ENCODE measurements at places on chromosomes 6 and 20. TPM values are rescaled to one million over a fixed set of nuclear protein-coding genes. Genes with fewer than 3 reads are reported as not detected.

The SNAP25 gene
- 0.69 TPM for total RNA-seq

The OR2H2 gene
- not detected for total RNA-seq

The TSBP1 gene
- total RNA-seq, result not detected

The ALDH8A1 gene
- total RNA-seq, result not detected

The OR12D2 gene
- total RNA-seq, result not detected

GRCh38 chr20:52518735-52519134 lies 327.2 kb upstream of the ZFP64 start:
- H3K4me1 ChIP-seq, result no peaks in the 10 kb centered on the region
- H3K27me3 ChIP-seq, result no peaks in the 10 kb centered on the region
- no peaks in the 10 kb centered on the region for H3K36me3 ChIP-seq
- H3K4me3 ChIP-seq, result no peak overlapping the region
- DNase-seq, result no peak

- H3K27ac ChIP-seq, result no peak overlapping the region
- H3K27me3 ChIP-seq, result no peaks in the 10 kb centered on the region
- H3K4me1 ChIP-seq, result no peaks in the 10 kb centered on the region
- H3K36me3 ChIP-seq, result no peaks in the 10 kb centered on the region
- DNase-seq, result no peak
These were observed 51.7 kb downstream of the FAM229B start for GRCh38 chr6:112139052-112139451.

DNA sequence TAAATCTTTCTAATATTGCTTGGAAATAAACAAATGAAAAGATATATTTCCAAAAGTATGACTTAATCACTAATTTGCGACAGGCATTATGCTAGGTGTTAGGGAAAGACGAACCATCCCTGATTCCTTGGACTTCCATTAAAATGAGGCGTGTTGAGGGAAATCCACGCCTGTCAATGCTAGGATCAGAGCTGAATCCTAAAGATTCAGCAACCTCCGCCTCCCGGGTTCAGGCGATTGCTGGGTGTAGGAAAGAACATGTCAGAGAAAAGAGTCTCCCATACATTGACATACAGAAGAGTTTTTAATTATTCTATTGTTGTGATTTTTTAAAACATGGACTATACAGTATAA lies 16.8 kb upstream of the PRSS16 start:
- no peaks in the 10 kb centered on the region for H3K27me3 ChIP-seq
- no peak for DNase-seq
- peaks cover 3% of the 10 kb centered on the region for H3K4me1 ChIP-seq
- H3K27ac ChIP-seq, result 0 out of 2 replicates have a peak overlapping the region, but pooled peaks have one; percentile 31

DNA sequence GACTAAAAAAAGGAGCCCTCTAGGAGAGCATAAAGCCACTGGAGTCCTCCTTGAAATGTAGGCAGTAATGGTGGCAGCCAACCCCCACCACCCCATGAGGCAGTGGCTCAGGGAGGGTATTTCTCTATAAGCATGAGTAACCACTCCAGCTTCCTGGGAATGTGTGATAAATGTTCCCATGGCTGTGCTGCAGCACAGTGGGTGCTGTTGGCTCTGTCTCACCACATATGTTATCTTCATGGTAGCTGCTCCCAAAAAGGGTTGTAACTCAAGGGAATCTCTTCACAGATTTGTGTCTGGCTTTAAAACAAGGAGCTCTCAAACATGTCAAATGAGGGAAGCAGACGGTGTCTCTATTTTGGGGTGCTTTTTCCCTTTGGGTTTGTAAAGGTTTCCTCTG lies 7.5 kb upstream of the PHACTR1 start:
- no peak overlapping the region for H3K27ac ChIP-seq
- H3K27me3 ChIP-seq, result no peaks in the 10 kb centered on the region
- H3K4me3 ChIP-seq, result no peak overlapping the region
- no peaks in the 10 kb centered on the region for H3K4me1 ChIP-seq

DNA sequence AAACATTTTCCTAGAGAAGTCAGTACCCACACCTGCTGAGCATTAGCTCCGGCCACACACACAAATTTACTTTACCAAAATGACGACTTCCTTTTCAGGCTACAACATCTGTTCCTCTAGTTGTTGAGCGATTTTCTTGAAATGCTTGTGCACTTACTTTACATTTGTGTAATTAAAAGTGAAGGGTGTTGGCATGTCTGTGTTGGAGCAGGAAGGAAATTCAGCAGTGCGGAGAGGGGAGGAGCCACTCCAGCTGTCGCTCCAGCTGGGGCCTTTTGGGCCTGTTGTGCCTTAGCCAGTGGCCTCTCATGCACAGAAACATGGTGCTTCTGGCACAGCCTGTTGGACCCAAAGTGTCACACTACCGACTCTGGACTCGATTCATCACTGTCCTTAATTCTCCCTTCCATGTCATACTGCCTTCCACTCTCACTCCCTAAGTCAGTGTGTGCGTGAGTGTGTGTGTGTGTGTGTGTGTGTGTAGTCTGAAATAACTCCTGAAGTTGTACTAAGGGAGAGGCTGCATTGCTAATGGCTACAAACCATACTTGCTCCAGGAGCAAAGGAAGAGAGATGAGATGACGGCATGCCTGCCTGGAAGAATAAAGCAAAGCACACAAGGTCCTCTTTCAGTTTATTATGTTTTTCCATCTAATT lies 191.8 kb upstream of the ARG1 start:
- H3K4me1 ChIP-seq, result no peaks in the 10 kb centered on the region
- H3K36me3 ChIP-seq, result no peaks in the 10 kb centered on the region
- no peak overlapping the region for H3K4me3 ChIP-seq
- DNase-seq, result no peak

GRCh38 chr20:6614836-6615235 lies 152.7 kb upstream of the BMP2 start:
- H3K27me3 ChIP-seq, result no peaks in the 10 kb centered on the region
- no peaks in the 10 kb centered on the region for H3K36me3 ChIP-seq
- H3K4me3 ChIP-seq, result no peak overlapping the region
- no peak for DNase-seq
- no peaks in the 10 kb centered on the region for H3K4me1 ChIP-seq

GRCh38 chr6:89993411-89993810 lies 99.1 kb downstream of the GJA10 start:
- H3K27ac ChIP-seq, result no peak overlapping the region
- DNase-seq, result no peak
- no peaks in the 10 kb centered on the region for H3K36me3 ChIP-seq
- H3K4me3 ChIP-seq, result no peak overlapping the region
- no peaks in the 10 kb centered on the region for H3K4me1 ChIP-seq
